A549 treated with Mapracorat at 1 μM for 4 hours (cell line): ENCODE measurements at places on chromosomes 3 and 15. TPM values are rescaled to one million over a fixed set of nuclear protein-coding genes. Genes with fewer than 3 reads are reported as not detected.

EPHB3 gene
- 0.24 to 0.46 TPM (median 0.29 TPM) in 5 replicates for total RNA-seq

RASSF1 gene
- 16.1 to 20.9 TPM (median 20.4 TPM) in 5 replicates for total RNA-seq

CCNB2 gene
- total RNA-seq = 89.8 to 111 TPM (median 99.0 TPM) in 5 replicates

ZIC4 gene
- total RNA-seq = not detected in 5 replicates

NLGN1 gene
- total RNA-seq = not detected in 5 replicates

BNC1 gene
- total RNA-seq = 0.72 to 0.95 TPM (median 0.76 TPM) in 5 replicates

CYP8B1 gene
- total RNA-seq = not detected in 5 replicates

DUOXA2 gene
- not detected in 5 replicates for total RNA-seq

A4GNT gene
- total RNA-seq = not detected in 5 replicates

IGSF11 gene
- total RNA-seq = 2.7 to 4.7 TPM (median 4.3 TPM) in 5 replicates

DNAJA4 gene
- total RNA-seq = not detected in 5 replicates

SCN11A gene
- 0.02 TPM in 1 of 5 replicates, not detected in the others for total RNA-seq

GOLGA6B gene
- total RNA-seq = 0.10 TPM in 1 of 5 replicates, not detected in the others

MORC1 gene
- total RNA-seq = not detected in 5 replicates

SH3GL3 gene
- total RNA-seq = 0.47 to 1.3 TPM (median 0.78 TPM) in 5 replicates

FBXO22 gene
- 66.0 to 84.9 TPM (median 74.4 TPM) in 5 replicates for total RNA-seq

HACL1 gene
- 23.9 to 29.5 TPM (median 25.7 TPM) in 5 replicates for total RNA-seq

PDHB gene
- total RNA-seq = 57.1 to 63.4 TPM (median 60.5 TPM) in 5 replicates

LRRFIP2 gene
- total RNA-seq = 53.7 to 63.5 TPM (median 57.3 TPM) in 5 replicates

NMD3 gene
- 45.5 to 57.8 TPM (median 49.0 TPM) in 5 replicates for total RNA-seq

C3orf80 gene
- 1.4 to 1.6 TPM (median 1.5 TPM) in 5 replicates for total RNA-seq

UROC1 gene
- not detected in 5 replicates for total RNA-seq

NEK10 gene
- 0.56 to 1.1 TPM (median 0.74 TPM) in 5 replicates for total RNA-seq

NOX5 gene
- total RNA-seq = 0.21 to 0.43 TPM (median 0.30 TPM) in 5 replicates
